ENCODE measurements at places on chromosomes 4 and X. TPM values are rescaled to one million over a fixed set of nuclear protein-coding genes. Genes with fewer than 3 reads are reported as not detected.

The GPRASP3 gene
- total RNA-seq, result 3.5 TPM

DNA sequence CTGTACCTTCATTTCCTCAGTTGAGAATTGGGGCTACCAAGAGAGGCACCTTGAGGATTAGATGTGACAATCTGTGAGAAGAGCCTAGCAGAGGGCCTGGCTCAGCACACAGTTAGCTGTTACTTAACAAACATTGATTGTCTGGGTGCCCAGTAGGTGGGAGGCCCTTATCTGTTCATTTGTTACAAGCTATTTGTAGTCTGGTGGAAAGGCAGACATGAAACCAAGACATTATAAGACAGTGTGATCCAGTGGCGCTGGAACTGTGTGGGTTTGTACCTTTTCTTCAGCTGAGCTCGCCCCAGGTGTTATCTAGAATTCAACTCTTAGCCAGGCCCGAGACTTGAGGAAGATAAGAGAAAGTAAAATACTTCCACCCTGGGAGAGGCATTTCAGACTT, 16.9 kb downstream of the AKAP4 start:
- no peaks in the 10 kb centered on the region for H3K36me3 ChIP-seq
- H3K4me1 ChIP-seq, result no peaks in the 10 kb centered on the region
- DNase-seq, result no peak
- no peaks in the 10 kb centered on the region for H3K27me3 ChIP-seq

- no peak overlapping the region for H3K27ac ChIP-seq
- H3K4me3 ChIP-seq, result no peak overlapping the region
- no peaks in the 10 kb centered on the region for H3K36me3 ChIP-seq
- H3K4me1 ChIP-seq, result no peaks in the 10 kb centered on the region
- no peaks in the 10 kb centered on the region for H3K27me3 ChIP-seq
Observed at GRCh38 chr4:80233390-80233789, 33.1 kb upstream of the FGF5 start.

GRCh38 chr4:52371841-52372240, 287.3 kb downstream of the USP46 start:
- H3K27ac ChIP-seq, result no peak overlapping the region
- no peak overlapping the region for H3K4me3 ChIP-seq
- no peaks in the 10 kb centered on the region for H3K4me1 ChIP-seq
- H3K36me3 ChIP-seq, result no peaks in the 10 kb centered on the region
- no peak for DNase-seq

DNA sequence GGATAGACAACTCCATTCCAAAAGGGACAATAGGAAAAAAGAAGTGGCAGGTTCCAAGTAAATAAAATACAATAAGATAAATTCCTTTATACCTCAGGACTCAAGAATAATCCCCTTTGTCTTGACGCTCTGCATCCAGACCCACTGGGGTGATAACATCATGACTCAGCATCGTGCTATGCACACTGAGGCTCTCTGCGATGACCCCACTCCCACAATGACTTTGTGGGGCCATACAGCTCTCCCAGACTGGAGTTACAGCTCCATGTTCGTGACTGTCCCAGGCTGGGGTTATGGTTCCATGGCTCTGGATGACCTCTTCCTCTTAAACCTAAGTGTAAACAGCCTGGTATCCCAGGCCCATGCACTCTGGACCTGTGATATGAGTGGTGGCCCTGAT, 254.5 kb upstream of the ADGRL3 start:
- no peaks in the 10 kb centered on the region for H3K27me3 ChIP-seq
- no peaks in the 10 kb centered on the region for H3K36me3 ChIP-seq
- no peaks in the 10 kb centered on the region for H3K4me1 ChIP-seq
- no peak overlapping the region for H3K4me3 ChIP-seq
- DNase-seq, result no peak
- H3K27ac ChIP-seq, result no peak overlapping the region

The RFC1 gene
- total RNA-seq, result 65.7 TPM

The CLNK gene
- total RNA-seq, result not detected

The RPGR gene
- not detected for total RNA-seq

- peaks cover 19% of the 10 kb centered on the region for H3K36me3 ChIP-seq
- no peak for DNase-seq
- no peak overlapping the region for H3K27ac ChIP-seq
- H3K4me1 ChIP-seq, result no peaks in the 10 kb centered on the region
- H3K4me3 ChIP-seq, result no peak overlapping the region
Observed at GRCh38 chr4:48498895-48499294, 8.8 kb downstream of the ZAR1 start.

Data from PC-9 (cell line).